ENCODE measurements at places on chromosomes 7 and 10.
A peak's percentile ranks its signal among the peaks of the same experiment; 100 is the strongest.

DNA sequence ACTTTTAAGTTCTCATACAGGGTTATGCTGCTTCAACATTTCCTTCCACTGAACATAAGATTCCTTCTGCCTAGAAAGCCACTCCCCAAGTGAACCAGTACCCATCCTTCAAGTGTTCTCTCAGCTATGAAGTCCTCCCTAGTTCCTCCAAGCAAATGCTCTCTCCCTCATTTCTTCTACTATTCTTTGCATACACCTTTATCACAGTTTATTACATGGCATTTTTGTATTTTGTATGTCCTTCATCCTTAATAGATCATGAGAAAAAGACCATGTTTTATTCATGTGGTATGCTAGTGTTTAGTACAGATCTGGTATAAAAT lies 1.9 kb downstream of the SYPL1 start:
- no peak for DNase-seq

DNA sequence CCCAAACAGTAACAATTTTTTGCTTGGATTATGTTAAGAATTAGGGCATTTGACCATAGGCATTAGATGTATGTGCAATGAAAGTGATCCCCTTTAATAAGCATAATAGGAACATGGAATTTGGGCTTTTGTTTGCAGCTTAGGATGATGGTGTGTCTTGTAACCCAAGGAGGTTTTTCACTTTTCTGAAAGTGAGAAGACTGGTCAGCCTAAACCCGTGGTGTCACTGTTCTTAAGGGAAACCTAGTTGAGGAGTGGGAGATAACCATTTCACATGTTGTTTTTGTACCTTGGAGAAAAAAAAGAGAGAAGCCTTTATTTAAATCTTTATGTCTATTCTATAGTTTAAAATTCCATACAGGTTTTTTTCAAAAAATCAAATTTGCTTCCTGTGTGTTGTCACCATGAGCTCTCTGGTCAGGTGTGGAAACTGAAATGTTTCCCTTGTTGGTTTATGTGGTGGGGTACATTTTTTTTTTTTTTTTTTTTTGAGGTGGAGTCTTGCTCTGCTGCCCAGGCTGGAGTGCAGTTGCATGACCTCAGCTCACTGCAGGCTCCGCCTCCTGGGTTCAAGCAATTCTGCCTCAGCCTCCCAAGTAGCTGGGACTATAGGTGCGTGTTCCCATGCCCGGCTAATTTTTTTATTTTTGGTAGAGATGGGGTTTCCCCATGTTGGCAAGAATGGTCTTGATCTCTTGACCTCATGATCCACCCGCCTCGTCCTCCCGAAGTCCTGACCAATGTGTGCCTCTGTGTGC lies 7.7 kb downstream of the CCM2 start:
- DNase-seq = no peak

DNA sequence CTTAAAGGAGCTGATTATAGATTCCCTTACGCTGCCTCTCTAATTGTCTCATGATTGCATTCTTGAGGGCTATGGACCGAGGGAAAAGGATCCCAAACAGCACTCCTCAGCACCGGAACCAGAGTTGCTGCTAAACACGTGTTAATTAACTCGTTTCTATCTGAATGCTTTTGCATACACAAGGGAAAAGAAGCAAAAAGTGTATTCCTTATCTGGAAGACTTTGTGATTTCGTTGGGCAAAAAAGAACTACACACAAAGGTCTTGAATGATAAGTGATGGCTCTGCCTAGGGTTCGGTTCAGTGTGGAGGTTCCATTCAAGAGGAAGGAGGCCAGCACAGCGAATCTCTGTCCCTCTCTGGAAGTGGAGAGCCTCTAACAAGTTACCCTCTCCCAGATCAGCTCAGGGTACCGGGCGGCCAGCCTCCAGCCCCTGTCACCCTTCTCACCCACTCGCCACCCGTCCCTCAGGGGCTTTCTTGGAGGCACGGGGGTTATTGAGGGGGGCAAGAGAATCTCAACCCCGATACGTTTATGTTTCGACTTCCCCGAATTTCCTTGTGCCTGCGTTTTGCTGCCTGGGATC lies 515 bp upstream of the SLC4A2 start:
- peak; percentile 30 for DNase-seq

GRCh38 chr7:69781412-69781846 lies 183.2 kb downstream of the AUTS2 start:
- no peak for DNase-seq

GRCh38 chr10:71239946-71240795 lies 27.8 kb downstream of the UNC5B start:
- no peak for DNase-seq

GRCh38 chr10:104802941-104803340 lies 161.9 kb downstream of the SORCS3 start:
- DNase-seq = no peak

DNA sequence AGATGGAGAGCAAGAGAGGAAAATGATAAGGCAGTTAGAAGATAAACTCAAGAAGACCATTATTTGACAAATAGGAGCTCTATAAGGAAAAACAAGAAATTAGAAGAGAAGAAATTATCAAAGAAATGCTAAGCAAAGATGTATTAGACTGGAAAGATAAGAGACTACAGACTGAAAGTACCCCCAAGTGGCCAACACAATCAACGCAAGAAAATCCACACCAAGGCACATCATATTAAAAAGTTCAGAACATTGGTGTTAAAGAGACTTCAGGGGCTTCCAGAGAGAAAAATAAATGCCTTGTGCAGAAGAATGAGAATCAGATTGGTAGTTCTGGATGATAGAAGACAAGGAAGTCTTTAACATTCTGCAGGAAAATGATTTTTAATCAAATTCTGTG lies 46.0 kb downstream of the SH2D4B start:
- DNase-seq = no peak

DNA sequence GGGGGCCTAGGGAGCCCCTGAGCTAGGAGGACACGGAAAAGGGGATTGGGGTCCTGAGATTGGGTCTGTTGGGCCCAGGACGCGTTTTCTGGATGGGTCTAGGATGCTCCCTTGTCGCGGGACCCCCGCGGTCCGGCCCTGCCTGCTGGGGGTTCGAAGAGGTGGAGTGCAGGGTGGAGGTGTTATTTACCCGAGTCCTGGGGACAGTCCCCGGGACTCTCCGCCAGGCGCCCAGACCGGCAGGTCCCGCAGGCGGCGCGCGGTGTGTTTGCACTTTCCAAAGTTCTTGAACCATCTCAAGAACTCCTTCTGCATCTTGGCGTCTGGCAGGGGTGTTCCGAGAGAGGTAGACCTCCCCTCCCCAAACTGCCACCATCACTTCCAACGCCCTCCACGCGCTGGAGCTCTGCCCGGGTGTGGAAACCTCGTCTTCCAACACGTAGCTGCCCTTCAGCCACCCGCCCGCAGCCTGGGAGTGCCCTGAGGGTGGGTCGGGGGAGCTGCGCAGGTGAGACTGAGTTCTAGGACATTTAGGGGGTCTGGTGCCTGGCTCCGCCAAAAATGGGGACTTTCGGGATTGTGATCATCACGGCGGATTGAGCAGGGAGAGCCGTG lies 569 bp downstream of the CAV1 start:
- no peak for DNase-seq

DNA sequence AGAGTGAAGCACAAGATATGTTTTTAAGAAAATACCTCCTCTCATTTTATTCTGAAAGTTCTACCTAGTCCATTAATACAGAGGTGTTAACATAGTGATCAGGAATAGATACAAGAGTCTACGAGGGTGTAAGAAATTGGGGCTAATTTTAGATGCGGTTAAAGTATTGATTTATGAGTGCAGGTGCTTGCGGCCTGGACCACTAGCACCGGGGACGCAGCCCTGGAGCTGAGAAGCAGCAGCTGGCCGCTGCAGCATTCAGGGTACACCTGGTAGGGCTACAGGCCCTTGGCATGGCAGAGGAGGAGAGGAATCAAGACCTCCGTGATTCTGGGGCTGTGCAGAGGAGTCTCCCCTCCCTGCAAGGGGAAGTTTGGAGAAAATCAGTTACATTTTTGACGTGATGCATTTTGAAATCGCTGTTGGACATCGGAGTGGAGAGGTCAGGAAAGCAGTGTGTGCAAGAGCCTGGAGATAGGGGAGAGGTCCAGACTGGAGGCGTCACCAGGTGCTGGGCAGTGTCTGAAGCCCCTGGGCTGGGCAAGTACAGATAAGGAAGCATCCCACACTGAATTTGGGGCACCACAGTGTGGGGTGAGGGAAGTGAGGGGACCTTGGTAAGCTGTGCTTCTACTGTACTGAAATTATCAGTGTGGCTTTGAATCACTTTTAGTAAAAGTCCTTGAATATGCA lies 112.3 kb downstream of the VWC2 start:
- DNase-seq = no peak

- DNase-seq = no peak
Measured at GRCh38 chr10:119657725-119658124, 6.5 kb downstream of the BAG3 start.

GRCh38 chr7:89549768-89550167 lies 604.5 kb upstream of the STEAP1 start:
- DNase-seq = no peak

DNA sequence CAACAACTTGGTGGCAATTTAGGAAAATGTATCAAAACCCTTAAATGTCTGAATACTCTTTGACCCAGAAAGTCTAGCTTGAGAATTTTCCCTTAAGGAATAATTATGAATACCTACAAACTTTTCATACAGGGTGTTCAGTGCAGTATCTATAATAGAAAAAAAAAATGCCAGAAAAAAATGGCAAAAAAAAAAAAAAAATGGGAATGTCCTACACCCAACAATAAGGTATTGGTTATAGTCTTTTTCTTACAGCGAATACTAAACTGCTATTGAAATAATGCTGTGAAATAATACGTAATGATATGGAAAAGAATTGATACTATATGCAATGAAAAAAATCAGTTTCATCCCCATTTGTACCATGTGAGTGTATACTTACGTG lies 44.3 kb downstream of the ZNF800 start:
- DNase-seq = no peak

- DNase-seq = no peak
Measured at GRCh38 chr7:158117341-158118222, 470.0 kb downstream of the PTPRN2 start.

- DNase-seq = no peak
Measured at GRCh38 chr7:51255536-51256208, 60.9 kb downstream of the COBL start.

- no peak for DNase-seq
Measured at GRCh38 chr7:86911659-86912058, 147.8 kb downstream of the ELAPOR2 start.

GRCh38 chr10:88833723-88834122 lies 17.9 kb downstream of the ANKRD22 start:
- no peak for DNase-seq

DNA sequence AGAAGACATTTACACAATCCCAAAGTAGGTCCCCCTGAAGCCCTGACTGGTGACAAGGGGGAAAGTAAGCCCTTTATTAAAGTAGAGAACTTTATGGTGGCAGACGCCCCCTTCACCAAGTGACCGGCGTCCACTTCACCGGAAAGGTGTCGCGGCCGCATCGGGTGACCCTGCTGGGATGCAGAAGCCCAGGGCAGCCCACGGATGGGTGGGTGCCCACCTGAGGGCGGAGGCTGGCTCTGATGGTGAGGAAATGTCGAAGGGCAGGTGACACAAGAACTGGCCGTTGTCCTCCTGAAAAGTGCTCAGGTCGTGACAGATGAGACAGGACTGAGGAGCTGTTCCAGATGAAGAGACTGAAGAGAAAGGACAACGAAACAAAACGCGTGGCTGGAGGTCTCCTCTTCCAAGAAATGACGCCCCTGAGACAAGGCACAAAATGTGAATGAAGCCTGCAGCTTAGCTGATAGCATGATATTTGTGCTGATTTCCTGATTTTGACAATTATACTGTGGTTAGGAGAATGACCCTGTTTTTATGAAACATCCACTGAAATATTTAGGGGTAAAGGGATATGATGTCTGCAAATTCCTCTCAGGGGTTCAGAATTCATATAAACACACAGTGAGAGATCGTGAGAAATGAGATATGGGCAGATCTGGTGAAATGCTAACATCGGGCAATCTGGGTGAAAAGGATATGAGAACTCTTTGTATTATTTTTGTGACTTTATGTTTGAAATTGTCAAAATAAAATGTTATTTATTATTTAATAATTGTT lies 123.9 kb downstream of the PRKAG2 start:
- DNase-seq = no peak

- DNase-seq = no peak
Measured at GRCh38 chr10:126668505-126668904, 2.0 kb downstream of the C10orf90 start.

GRCh38 chr7:140624392-140625191 lies 16.0 kb downstream of the DENND2A start:
- DNase-seq = peak; percentile 99

DNA sequence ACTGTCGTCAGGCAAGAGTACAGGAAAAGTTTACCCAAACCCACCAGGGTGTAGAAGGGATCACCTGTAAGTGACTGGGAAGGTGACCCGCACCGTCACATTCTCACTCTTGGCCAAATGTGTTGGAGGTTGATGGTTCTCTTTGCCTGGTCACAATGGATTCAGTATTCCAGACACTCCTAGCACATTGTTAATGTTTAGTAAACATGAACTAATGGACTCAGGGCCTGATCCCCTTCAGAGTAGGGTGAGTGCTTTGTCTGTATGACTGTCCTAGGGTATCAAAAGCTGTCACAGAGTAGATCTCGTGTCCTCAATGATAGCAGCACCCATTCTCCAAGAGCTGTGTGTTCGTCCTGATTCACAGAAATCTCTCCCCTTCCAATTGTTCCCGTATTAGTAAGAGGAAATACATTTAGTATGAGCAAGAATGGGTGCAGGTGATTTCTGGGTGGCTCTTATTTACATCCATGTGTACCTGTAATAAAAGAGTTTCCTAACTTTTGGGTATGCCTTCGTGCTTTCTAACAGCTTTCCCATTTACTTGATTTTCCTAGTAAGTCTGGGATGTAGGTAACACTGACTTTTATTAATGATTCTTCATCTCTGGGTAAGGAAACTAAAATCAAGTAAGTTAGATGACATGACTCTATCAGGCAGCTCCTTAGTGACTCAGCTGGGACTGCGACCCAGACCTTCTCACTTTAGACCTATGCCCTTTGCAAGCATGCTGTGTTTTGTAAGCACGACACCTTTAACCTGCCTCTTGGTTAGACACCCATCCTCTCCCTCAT lies 4.7 kb downstream of the EEPD1 start:
- no peak for DNase-seq

GRCh38 chr10:26804418-26805393 lies 56.1 kb downstream of the ABI1 start:
- no peak for DNase-seq

DNA sequence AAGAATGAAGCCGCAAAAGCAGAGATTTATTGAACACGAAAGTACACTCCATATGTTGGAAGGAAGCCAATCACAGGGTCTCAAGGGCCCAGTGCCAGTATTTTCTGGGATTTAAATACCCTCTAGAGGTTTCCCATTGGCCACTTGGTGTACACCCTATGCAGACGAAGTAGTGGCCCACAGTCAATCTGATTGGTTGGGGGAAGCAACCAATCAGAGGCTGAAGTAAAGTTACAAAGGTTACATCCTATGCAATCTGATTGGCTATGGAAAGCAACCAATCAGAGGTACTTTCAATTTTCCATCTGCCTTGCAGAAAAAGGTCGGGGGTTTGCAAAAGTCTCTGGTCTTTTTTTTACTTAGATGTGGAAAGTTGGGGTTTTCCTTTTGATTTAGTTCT lies 481.3 kb upstream of the NRP1 start:
- no peak for DNase-seq

Measured in NCI-H2171 treated with DMSO at 0.1 percent for 48 hours (cell line).